ENCODE measurements at places on chromosomes 11 and 22.
A peak's percentile ranks its signal among the peaks of the same experiment; 100 is the strongest.

DNA sequence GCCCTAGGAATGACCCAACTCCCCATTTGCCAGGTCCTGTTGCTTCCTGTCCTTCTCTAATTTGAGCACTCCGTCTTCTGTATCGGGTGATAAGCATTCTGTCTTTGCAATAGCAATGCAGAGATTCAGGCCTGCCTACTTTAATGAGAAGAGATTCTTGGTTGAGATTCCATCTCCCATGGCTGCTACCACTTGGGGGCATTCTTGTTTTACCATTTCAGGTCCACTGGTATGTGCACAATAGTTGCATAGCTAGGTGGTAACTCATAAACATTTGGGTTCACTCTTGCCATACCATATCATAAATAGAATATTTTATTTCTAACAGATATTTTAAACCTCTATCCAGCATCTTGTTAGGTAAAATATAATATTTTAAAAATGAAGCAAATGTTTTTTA, 34.4 kb upstream of the CALCB start:
- DNase-seq: no peak

DNA sequence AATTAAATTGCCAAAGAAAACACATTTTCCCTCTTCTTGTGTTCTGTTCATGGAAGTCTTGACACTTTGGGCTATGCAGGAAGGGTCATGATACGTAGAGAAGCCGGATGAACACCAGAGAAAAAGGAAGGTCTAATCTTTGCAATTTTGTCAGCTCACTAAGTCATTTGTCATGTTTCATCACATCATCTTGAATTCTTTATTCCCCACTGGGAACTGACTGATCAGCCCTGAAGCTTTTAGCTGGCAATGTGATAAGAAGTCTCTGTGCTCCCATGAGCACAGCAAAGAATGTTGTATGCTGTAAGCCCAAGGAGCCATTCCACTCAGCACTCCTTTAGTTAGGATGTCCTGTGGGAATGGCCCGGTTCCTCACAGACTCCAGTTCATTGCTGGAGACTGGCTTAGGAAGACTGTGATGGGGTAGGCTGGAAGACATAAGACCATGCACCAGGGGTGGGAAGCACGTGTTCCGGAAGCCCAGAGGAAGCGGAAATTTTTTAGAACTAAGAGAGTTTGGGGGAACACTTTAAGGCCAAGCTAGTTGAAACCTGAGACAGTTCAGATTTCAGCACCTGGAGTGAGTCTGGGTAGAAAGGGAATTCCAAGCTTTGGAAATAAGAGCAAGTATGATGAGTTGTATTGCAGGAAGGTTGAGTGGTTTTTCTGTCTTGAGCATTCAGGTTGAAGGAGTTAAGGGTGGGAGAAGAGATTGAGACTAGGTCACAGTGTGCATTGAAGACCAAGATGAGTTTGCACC, 306.7 kb upstream of the MTNR1B start:
- no peak for DNase-seq

- DNase-seq: no peak
Observed at GRCh38 chr22:20803696-20804324, 29.9 kb downstream of the SERPIND1 start.

DNA sequence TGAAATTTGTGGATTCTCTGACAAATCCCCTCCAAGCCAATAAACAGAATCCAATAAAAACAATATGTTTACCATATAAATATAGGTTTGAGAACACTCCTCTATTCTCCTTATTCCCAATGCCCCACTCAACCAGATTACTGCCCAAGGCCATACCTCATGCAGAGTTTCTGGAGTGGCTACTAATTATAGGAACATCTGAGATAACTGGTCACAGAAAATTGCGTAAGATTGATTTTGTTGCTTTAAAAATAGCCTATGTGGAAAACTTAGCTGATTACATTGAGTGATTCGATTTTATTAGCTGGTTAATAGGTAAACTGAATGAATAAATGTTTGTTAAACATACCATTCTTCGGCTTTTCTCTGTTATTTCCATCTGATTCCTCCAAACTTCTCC, 48.0 kb downstream of the ME3 start:
- no peak for DNase-seq

GRCh38 chr11:10666556-10667520, 26.7 kb downstream of the IRAG1 start:
- no peak for DNase-seq

DNA sequence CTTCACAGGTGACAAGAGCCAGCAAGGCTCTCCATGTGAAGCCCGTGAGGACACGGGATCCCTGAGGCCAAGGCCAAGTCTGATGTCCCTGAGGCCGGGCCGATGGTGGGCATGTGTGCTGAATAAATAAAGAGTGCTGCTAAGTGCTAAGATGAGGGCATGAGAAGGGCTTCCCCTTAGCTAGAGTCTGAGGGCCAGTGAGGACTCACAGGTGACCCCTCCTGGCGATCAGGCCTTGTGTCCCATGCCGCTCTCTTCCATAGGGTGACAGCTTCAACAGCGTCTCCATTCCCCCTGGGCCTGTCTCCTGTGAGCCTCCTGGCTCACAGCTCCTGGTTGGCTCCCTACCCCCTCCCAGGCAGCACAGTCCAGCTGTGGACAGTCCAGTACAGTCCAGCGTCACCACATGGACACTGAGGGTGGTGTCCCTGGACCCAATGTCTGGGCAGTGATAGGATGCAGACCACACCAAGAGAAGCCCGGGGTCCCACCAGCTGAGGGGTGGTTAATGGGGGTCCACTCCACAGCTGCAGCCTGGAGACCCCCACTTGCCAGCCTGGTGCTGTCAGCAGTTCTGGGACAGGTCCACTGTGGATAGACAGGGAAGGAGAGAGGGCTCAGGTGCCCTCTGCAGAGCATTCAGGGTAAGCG, 1033.2 kb downstream of the TBC1D22A start:
- no peak for DNase-seq

DNA sequence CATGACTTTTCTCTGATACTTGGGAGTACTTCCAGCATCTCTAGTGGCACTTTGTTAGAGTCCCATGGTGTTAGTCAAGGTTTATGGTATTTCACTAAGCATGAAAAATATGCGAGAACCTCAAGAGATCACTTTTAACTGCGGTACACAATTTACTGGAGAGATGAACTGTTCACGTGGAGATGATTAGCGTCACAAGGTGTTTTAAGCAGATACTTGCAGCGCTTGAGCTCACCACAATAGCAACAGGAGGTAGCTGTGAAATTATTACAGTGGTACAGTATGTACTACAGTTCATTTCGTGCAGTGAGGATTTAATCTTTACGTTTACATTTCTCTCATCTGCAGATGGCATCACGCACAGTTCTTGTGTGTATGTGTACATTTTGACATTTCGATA, 4.5 kb downstream of the PARVA start:
- DNase-seq: no peak

- no peak for DNase-seq
Observed at GRCh38 chr11:122189229-122189628, 73.2 kb upstream of the BLID start.

DNA sequence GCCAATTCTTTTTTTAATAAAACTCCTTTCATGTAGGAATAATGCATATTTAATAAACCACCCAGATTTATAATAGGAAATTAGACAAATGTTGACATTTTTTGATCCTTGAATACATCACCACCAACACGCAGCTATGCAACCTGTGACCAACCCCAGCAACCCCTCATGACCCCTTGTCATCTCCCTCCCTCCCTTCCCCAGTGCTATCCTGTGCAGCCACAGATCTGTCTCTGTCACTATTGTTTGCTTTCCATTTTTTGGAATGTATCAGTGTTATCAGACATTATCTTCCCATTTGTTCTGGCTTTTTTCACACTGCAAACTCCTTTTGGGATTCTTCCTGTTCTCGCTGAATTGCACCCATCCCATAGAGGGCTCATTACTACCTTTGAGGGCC, 114.1 kb downstream of the VPREB1 start:
- DNase-seq: no peak

GRCh38 chr11:78931891-78932290, 357.2 kb upstream of the NARS2 start:
- no peak for DNase-seq

DNA sequence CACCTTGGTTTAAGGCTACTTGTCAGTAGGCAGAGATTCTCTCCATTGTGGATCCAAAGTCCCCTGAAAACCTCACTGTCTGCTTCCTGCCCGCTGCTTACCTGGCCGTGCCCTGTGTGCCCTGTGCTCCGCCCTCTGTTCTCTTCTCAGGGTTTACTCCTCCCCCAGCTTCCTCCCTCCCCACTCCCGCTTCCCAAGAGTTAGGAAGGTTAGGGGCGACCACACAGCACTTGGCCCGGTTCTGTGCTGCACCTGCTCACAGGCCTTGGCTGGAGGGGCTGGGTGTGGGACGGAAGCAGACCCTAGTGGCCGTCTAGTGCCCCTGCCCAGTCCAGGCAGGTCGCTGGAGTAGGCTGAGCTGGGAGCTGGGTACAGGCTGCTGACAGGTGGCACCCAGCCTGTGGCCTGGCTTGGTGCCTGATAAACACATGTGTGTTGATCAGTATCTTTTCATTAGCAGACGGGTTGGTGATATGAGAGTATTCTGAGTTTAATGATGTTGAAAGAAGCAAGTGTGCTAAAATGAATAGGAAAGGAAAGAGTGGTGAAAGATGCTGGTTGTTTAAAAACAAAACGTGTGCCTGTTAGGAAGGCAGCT, 40.5 kb downstream of the GRAMD4 start:
- DNase-seq: no peak

GRCh38 chr11:121249039-121249663, 43.4 kb upstream of the SC5D start:
- peak; percentile 38 for DNase-seq

- no peak for DNase-seq
Observed at GRCh38 chr11:35479731-35480130, 45.7 kb downstream of the PAMR1 start.

- DNase-seq: no peak
Observed at GRCh38 chr11:108496643-108497256, 1.4 kb downstream of the POGLUT3 start.

GRCh38 chr11:129458278-129458677, 82.6 kb downstream of the BARX2 start:
- DNase-seq: no peak

DNA sequence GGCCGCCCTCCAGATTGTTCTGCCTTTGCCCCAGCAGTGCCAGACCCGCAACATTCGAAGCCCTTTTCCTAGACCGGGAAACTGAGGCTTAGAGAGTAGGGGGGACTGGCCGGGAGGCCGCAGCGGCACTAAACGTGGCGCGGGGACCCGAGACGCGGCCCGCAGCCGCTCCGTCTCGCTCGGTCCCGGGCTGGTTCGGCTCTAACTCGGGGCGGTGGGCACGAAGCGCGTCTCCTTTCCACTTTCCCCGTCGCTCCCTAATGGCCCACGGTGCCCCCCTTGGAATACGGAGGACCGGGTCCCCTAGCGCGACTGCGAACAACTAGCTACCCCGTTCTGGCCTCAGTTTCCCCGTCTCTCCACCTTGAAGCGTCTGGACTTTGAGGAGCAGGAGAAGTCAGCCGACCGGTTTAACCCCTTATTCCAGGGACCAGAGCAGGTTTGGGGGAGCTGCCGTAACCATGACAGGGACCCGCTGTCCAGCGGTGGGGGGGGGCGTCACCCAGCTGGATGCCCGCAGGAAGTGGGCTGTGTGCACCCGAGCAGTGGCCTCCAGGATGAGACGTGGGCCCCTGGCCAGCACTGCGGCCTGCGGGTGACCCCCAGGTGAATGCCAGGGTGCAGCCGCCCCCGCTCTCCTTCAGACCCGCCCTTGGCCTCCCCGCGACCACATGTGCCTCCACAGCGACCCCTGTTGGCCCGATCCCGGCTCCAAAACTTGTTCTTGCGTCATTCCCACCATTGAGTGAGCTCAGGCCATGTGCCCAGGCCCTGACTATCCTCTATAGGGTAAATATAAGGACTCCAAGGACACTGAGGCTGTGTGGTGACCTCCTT, 1.1 kb downstream of the CDC42EP1 start:
- DNase-seq: peak; percentile 91

GRCh38 chr11:122258446-122259194, 142.6 kb upstream of the BLID start:
- no peak for DNase-seq

- no peak for DNase-seq
Observed at GRCh38 chr11:118247041-118247440, 5.1 kb downstream of the MPZL3 start.

DNA sequence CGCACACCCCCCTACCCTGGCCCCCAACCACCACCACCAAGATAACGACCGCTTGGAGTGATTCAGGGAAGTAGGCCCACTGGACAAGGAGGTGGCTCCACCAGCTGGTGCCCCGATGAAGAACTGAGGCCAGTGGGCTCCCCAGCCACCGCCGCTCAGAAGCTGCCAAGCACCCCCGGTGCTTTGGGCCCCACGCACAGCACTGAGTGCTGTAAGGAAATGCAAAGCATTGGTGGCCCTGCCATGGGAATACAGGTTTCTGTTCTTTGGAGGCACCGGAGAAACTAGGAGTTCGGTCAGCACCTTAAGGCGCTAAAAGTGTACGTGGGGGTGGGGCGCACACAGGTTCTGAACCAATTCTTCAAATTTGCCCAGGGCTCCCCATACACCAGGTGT, 664 bp upstream of the PRSS23 start:
- DNase-seq: no peak

DNA sequence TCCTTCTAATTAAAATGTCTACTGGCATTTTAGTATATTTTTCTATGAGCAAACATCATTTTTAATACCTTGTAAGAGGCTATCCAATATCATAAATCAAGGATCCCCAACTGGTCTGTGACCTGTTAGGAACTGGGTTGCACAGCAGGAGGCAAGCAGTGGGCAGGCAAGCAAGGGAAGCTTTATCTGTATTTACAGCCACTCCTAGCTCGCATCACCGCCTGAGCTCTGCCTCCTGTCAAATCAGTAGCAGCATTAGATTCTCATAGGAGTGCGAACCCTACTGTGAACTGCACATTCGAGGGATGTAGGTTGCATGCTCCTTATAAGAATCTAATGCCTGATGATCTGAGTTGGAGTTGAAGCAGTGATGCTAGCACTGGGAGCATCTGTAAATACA, 70.2 kb upstream of the CREB3L1 start:
- no peak for DNase-seq

DNA sequence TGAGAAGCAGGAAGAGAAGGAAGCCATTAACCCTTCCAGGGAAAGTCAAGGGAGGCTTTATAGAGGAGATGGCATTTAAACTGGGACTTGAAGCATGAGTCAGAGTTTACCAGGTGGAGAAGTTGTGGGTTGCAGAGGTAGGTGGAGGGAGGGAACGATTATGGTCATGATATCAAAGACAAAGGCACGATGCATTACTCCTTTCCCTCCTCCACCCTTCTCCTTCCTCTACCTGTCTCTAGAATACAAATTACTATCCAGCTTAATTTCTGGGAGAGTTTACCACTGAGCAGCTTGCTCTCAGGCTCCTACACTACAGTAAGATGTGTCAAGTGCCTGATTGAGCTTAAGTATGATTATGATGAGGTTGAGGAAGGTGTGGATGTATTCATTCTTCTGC, 151.7 kb downstream of the NELL1 start:
- no peak for DNase-seq

All from GM19239 (cell line).